Upper lobe of right lung (tissue), 1 donor: ENCODE measurements at places on chromosomes 13 and 19. TPM values are rescaled to one million over a fixed set of nuclear protein-coding genes. Genes with fewer than 3 reads are reported as not detected.

GRCh38 chr13:48873081-48873480 lies 102.6 kb upstream of the FNDC3A start:
- H3K36me3 ChIP-seq = no peaks in the 10 kb centered on the region
- no peak overlapping the region for H3K4me3 ChIP-seq
- no peak for DNase-seq
- H3K4me1 ChIP-seq = no peaks in the 10 kb centered on the region
- no peaks in the 10 kb centered on the region for H3K27me3 ChIP-seq
- H3K27ac ChIP-seq = no peak overlapping the region

DNA sequence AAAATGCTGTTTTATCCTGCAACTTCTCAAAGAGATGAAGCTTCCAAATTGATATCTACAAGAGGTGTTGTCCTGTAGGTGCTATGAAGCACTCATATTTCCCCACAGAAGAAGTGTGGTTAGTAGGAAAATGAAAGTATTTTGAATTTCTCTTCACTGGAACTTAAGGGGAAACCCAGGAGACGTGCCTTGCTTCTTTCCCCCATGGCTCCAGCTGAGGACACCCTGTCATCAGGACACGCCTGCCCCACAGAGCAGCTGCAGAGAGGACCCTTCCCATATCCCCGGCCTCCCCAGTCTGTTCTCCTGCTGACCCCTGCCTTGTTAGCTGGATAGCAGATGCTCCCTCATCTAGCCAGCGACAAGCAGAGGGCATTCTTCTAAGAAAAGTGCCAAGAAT lies 371.3 kb downstream of the COG6 start:
- no peaks in the 10 kb centered on the region for H3K4me1 ChIP-seq
- no peaks in the 10 kb centered on the region for H3K27me3 ChIP-seq
- no peaks in the 10 kb centered on the region for H3K36me3 ChIP-seq
- H3K27ac ChIP-seq = no peak overlapping the region
- no peak for DNase-seq

Gene LRFN3
- 10.5 TPM for total RNA-seq

Gene PSG7
- total RNA-seq = not detected

GRCh38 chr13:51068501-51068900 lies 42.6 kb downstream of the C13orf42 start:
- DNase-seq = no peak
- H3K27ac ChIP-seq = no peak overlapping the region
- H3K4me1 ChIP-seq = peaks cover 3% of the 10 kb centered on the region
- no peak overlapping the region for H3K4me3 ChIP-seq

Gene FGF14
- 2.0 TPM for total RNA-seq

Gene NXNL1
- not detected for total RNA-seq

DNA sequence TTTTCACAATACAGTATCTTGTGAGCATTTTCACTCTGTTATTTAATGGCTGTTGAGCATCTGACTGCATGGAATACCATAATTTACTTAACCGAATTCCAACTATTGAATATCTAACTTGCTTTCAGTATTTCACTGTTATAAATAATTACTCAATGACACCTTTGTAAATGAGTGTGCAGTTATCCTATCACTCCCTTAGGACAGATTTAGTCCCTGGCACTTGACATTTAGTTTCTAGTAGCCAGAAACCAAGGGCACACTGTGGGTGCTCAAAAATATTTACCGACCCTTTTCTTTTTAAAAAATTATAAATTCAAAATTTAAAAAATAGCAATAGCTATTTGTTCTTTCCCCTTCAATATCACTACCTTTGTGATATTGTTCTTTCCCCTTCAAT lies 258.8 kb downstream of the DCLK1 start:
- no peaks in the 10 kb centered on the region for H3K27me3 ChIP-seq
- H3K4me1 ChIP-seq = no peaks in the 10 kb centered on the region
- no peak overlapping the region for H3K4me3 ChIP-seq
- H3K36me3 ChIP-seq = no peaks in the 10 kb centered on the region
